ENCODE measurements at places on chromosomes 11 and 22.

- no peak for DNase-seq
Observed at GRCh38 chr11:126173257-126173656, 38.2 kb downstream of the RPUSD4 start.

- no peak for DNase-seq
Observed at GRCh38 chr11:34308049-34308912, 49.5 kb downstream of the ABTB2 start.

DNA sequence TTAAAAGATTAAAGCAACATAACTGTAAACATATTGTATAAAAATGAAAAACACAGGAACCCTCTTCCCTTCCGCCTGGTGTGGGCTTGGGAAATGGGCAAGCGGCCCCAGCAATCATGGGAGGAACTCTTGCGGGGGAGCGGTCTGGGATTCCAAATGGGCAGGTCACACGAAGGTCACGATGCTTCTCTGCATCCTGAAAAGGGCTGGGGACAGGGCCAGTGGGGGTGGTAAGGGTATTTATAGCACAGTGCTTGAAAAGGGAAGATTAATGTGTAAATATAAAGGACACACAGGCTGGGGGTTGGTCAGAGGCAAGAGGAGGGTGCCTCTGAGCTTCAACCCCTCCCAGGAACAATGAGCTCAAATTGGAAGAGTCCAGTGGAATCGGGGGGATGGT lies 46.9 kb upstream of the OR4B1 start:
- peak; percentile 51 for DNase-seq

DNA sequence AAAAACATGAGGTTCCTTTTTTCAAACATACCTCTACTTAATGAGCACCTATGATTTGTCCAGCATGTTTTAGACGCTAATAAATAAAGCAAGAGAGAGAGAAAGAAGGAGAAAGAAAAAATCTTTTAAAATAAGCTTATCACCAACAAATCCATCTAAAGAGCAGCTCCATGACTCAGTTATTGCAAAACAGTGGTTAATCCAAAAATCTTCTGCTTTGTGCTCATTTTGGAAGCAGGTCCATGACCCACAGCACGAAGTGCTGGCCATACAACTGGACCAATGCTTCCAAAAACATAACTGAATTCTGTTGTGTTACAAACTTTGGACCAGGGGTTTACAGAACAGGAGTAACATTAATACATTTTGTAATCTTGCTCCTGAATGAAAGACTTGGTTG lies 696.6 kb downstream of the KCNA4 start:
- DNase-seq: no peak

DNA sequence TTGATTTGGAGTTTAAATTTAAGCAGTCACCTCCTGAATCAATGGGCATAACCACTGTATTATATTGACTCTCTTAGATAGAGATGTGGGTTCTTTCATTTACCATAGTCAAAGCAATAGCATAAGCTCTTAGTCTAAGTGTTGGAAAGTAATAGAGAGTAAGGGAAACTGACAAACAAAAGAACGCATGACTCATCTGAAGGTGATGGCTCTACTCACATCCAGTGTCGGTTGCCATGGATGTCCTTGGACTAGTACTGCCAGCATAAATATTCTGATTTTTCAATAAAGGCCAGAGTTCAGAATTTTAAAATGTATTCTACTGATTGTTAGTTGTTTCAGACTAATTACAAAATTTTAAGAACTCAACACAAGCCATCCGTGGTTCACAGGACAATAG lies 444.9 kb upstream of the DDI1 start:
- peak; percentile 33 for DNase-seq

DNA sequence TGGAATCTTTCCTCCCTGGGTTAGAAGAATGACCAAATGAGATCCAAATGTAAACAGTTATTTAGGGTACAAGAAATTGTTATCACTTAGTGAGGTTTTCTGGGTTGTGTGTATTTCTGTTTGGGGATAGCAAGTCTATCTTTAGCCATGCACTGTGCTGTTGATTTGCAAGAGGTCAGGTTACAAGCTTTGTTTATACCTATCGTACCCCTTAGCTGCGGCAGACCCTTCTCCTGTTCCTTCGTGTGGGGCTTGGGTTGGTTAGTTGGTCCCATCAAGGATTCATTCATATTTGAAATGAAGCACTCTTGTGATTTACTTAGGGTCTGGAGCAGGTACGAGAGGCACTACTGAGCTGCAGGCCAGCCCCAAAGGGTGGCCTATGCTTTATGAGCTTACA lies 72.6 kb downstream of the USP35 start:
- no peak for DNase-seq

- peak; percentile 45 for DNase-seq
Observed at GRCh38 chr11:76615950-76616349, 54.6 kb downstream of the LRRC32 start.

DNA sequence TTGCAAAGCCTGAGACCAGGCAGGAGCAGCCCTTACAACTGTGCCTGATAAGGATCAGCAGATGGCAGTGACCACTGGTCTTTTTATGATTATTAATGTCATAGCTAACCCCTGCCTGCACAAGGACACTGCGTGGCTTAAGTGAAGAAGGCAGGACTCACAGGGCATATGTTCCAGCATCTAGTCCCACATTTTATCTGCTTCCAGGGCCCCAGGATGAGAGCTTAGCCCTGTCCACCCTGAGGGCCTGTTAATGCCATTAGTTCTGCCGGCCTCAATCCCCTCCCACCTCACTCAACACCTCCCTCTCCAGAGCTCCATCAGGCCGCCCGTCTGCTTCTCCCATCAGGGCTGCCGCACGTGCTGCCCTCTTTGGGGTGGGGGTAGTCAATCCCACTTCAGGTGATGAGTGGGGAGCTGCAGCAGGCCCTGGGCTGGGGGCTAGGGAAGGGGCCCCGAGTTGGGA lies 33.1 kb upstream of the TSPAN18 start:
- no peak for DNase-seq

- no peak for DNase-seq
Observed at GRCh38 chr11:58864335-58864734, 19.8 kb upstream of the GLYATL2 start.

DNA sequence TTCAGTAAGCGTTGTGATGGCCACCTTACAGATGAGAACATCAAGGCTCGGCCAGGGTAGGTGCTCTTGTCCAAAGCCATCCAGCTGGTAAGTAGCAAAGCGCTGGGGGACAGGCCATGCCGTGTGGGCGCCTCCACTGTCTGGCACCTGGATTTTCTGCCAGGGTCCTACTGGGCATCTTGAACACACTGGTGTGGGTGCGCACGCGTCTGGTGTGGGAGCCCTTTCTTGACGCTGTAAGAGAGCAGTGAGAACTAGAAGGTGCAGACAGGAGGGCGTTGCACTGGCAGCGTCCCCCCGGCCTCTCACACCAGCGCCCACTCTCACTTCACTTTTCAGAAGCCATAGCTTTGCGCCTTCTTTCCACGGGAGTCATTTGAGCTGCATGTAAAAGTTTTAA lies 296.6 kb downstream of the TBC1D22A start:
- DNase-seq: no peak

- no peak for DNase-seq
Observed at GRCh38 chr22:40462195-40462984, 92.0 kb downstream of the SGSM3 start.

DNA sequence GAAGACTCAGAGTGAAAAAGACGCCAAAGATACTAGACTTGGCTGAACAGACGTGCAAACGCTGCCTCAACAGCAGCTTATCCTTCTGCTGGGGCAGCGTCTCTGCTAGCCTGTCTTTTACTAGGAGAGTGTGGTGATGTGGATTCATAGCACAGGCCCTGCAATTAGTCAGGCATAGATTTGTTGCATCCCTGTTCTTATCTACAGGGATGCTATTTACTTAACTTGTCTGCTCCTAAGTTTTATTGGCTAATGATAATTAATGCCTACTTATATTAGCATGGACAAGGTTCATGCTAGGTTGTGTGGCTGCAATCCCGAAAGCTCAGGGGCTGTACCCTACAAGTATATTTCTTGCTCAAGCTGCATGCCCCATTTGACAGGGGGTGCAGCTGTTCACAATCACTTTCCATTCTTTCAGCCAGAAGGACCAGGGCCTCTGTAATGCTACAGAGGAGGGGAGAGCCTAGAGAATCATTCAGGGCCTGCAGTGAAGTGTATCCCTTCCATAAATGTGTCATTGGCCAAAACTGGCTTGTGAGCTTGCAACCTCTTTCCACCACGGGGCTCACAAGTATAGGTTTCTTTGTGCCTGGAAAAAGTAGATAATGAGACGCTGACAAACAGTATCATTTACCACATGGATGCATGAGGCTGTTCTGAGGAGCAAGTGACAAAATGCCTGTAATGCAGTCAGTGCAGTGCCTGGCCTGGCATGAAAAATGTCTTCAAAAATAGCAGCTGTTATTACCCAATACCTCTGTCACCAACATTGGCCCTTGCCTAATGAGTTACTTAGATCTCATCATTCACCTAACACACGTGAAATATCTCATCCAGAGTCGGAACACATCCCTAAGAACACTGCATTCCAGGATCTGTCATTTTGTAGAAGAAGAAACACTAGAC lies 685.8 kb upstream of the API5 start:
- DNase-seq: no peak

- DNase-seq: no peak
Observed at GRCh38 chr11:16982809-16983208, 31.4 kb downstream of the PLEKHA7 start.

DNA sequence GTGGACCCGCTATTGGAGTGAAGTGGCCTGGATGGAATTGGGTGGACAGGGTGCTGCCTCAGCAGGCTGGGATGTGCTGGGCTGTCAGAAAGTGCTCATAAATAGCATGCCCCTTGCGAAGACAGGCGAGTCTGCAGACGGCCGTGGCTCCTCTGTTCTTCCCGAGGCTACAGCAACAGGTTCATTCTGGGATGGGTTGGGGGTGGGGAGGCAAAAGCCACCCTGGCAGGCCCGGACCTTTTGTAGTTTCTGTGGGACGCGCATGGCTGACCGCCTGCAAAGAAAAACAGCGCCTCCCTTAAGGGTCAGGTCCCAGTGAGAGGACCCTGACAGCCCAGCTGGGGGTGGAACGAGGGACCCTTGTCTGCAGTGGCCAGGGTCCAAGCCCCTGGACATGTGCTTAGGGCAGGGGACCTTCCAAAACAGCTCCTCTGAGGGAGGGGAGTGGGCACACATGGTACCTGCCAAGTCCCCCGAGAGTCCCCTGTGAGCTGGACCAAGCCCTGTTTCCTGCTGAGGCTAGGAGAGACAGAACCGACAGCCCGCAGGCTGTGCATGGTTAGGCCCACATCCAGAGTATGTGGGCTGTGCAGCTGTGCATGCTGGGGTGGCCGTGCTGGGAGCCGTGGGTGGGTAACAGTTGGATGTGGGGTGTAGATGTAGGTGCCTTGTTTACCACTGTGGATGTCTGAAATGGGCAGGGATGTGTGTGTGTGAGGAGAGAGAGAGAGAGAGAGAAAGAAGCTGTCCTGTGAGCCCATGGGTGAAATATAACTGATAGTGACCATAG lies at the start of gene CRYBB3:
CRYBB3 (plus strand) TSS at position 128 of the 790 bp plus-strand sequence. CDS start 1,539 bp downstream, outside the sequence.
- no peak for DNase-seq

DNA sequence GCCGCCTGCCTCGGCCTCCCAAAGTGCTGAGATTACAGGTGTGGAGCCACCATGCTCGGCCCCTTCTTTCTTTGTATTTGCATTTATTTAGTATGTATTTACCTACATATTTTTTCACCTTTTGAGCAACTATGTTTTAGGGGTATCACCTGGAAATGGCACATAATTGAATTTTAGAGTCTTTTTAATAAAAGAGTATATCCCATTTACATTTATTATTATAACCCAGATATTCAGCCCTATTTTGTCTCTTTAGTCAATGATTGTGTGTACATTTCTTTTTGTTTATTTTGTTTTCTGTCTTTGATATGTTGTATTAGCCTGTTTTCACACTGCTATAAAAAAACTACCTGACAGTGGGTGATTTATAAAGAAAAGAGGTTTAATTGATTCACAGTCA lies 56.8 kb upstream of the CCND1 start:
- DNase-seq: no peak

- DNase-seq: no peak
Observed at GRCh38 chr22:38233427-38233826, 31.6 kb downstream of the MAFF start.

- DNase-seq: no peak
Observed at GRCh38 chr22:32380991-32381390, 23.3 kb downstream of the RFPL3 start.

DNA sequence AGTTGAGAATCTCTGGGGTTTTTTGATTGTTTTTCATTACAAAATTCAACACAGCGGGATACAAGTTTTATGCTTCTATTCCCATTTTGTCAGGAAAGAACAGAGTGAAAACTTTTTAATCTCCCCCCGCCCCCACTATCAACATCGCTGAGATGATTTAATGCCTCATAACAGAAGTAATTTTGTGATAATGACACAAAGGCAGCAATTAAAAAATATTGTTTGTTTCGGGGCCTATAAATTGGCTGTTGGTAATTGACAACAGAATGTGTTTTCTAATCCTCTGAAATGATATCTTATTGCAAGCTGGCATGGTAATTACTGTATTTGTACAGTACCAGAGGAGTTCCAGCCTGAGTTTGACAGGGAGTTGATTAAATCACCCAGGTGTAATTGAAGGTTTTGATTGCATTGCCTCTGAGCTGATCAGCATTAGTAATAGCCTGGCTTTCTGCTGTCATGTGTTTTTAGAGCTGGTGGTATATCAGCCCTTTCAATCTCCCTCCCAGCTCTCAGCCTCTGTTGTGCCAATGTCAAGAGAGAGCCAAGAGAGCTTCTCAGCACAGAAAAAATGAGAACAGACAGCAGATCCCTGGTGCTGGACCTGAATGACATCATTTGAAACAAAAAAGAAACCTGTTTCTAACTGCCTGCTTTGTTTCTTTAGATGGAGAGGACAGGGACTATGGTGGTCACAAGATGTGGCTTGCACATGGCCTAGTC lies 265.1 kb downstream of the FAM76B start:
- no peak for DNase-seq

GRCh38 chr22:38049812-38050619 lies 7.2 kb upstream of the PICK1 start:
- no peak for DNase-seq

DNA sequence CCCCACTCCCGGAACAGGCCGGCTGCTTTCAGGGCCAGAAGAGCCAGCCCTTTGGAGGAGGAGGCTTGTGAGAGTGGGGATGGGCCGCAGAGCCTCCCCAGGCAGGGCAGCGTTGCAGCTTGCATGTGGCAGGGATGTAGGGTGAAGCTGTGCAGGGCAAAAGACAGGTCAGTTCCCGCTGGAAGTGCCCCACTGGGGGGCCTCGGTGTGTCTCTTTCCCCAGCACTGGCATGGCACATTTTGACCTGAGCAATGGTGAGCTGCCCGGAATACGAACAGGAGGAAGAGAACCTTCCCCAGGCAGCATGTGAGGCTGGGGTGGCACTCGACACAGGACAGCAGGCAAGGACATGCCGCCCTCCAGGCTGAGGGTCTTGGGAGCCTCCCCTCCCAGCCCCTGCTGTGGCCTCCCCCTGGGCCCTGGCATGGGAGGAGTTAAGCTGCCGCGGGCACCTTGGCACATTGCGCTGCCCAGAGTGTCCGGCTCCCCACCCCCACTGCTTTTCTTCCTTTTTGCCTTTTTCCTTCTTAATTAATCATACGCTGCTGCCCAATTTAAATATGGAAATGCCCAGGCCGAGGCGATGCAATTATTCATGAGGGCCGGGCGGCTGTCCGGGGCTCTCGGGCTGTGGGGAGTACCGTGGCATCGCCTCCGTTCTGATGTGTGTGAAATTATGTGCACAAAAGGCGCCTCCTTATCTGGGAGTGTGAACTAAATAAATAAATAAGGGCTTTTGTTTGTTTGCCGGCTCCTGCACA lies 76.0 kb upstream of the WNT7B start:
- peak; percentile 33 for DNase-seq
